RPMI7951 (cell line): ENCODE measurements at places on chromosomes 7 and 10. TPM values are rescaled to one million over a fixed set of nuclear protein-coding genes. Genes with fewer than 3 reads are reported as not detected.

DNA sequence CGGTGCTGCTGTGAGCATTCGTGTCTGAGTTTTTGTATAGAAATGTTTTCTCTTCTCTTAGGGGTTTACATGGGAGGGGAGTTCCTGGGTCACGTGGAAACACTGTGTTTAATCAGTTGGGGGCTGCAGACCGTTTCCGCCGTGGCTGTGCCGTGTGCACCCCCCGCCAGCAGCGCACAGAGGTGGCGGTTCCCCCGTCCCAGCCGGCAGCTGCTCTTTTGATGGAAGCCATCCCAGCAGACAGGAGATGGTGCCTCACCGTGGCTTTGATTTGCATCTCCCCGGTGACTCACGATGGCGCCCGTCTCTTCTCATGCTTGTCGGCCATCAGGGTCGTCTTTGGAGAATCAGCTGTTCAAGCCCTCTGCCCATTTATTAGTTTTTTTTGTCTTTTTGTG is 34.9 kb upstream of the FOXL3 start:
- DNase-seq = no peak

DNA sequence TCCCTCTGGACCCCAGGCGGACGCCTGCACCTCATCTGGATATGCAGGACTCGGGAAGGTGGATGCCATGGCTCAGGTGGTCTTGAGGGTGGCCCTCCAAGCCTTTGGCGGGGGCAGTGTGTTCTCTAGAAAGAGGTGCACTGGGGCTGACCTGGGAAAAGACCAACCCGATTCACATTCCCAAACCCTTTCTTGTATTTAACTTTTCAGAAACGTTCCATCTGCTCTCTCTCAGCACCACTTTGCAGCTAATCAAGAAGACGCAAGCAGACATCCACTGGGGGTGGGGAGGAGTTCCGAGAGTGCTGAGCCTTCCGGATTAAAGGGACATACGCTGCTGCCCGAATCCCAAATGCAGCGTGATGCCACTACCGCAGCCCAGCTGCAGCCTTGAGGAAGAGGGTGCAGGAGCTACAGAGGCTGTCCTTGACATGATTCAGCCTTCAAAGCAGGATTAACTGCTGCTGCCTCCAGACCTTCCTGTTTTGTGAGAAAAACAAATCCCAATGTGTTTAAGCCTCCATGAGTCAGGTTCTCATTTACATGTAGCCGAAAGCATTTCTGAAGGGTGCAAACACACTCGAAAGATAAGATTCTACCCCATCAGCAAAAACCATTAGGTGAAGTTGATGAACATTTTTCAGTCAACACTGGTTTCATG is 39.9 kb downstream of the RBM17 start:
- peak; percentile 80 for DNase-seq

GRCh38 chr10:14123139-14123538 is 207.6 kb downstream of the FRMD4A start:
- no peak for DNase-seq

The SRPK2 gene
- total RNA-seq = 27.8 and 34.0 TPM in 2 replicates

DNA sequence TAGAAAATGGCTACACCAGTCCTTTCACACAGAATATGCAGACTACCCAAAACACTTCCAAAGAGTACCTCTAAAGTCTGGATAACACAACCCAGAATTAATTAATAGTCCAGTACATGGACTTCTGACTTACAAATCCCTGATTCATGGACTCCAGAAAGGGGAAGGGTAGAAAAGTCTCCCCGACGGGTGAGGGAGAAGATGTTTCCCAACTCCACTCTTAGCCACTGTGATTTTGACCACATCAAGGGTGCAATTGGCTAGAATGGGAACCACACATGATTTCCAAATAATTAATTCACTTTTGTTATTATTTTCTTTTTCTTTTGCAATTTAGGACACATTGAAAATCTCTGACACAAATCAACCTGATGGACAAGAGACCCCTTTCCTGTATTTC is 1.4 kb downstream of the TMEM130 start:
- DNase-seq = no peak

DNA sequence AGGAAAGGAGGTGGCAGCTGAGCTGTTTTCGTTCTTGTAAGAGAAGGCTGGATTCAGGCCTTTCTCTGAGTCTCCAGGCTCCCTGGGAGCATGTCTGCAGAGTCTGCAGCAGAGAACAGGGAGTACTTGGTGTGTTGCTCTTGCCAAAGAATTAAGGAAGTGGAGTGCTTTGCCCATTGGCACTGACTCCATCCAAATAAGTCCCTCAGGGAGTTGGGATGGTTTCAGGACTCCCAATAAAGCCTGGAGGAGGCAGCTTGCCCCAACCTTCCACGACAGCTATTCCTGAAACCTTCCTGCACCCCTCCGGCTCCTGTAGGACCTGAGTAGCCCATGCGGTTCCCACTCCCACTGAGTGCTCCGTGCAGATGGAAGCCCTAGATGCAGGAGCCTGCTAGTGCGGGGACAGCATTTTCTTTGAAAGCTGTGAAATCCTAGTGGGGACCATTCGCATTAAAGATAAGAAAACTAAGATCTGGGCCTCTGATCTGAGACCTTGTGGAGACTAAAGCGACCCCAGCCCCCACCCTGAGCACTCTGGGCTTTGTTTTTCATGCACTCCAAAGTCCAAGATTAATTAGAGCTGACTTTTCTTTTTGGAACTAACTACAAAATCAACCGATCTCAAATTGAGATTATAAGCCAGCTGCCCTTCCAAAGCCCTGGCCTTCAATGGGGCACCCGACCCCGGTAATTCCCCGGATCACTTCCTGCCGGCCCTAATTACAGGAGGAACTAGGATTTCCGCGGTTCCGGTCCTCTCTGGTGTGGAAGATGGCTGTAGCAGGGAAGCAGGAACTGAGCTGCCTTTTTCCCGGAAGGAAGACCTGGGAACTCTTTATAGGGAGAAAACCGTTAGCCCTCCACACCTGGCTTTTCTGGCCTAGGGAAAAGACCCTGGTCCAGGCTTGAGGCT is 110.2 kb downstream of the COL13A1 start:
- no peak for DNase-seq

The DGKB gene
- total RNA-seq = not detected in 2 replicates

The KDM7A gene
- total RNA-seq = 1.1 and 1.2 TPM in 2 replicates

- DNase-seq = peak; percentile 35
Observed at GRCh38 chr7:131431289-131431688, 103.6 kb downstream of the MKLN1 start.

- DNase-seq = no peak
Observed at GRCh38 chr7:126806614-126807013, 446.1 kb downstream of the GRM8 start.

DNA sequence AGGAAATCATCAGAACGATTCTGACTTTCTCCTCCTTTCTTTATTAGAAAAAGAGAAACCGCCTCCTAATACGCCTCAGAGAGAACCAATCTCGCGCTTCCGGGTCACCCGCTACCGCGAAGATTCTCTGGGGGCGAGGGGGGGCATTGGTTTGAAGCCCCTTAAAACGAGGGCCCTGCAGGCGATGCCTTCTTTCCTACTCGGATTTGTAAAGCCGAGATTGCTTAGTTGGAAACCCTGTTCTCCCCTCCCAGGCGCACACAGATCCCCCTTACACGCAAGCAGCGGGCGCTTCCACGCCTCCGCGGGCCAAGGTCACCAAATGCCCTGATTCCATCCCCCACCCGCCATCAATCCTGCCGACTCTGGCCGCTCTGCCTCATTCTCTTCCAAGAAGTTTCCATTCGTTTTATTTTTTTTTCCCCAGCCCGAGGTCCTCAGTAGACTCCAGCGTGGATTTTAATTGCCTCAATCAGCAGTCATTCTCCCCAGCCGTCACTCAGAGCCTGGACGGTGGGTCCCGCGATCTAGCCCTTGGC is 1.1 kb upstream of the GAD2 start:
- DNase-seq = no peak

DNA sequence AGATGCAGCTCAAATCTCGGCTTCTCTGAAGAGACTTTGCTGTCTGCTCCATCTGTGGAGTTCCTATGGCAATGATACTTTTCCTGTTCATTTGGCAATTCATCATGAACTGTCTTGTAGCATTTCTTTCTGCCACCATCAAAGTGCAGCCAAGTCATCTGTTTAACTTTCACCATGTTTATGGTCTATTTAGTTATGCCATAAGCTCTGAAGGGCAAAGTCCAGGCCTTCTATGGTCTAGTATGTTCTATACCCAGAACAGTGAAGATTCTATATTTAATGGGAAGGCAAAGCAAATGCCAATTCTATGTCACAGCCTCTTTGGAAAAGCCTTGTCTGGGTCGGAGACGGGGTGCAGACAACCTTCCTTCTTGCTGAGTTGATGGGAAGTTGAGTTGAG is 472.6 kb downstream of the PLXNA4 start:
- DNase-seq = no peak

GRCh38 chr10:6181249-6181648 is 21.5 kb upstream of the PFKFB3 start:
- DNase-seq = no peak

The LRRC17 gene
- 48.8 and 54.3 TPM in 2 replicates for total RNA-seq

The AGAP5 gene
- 0.59 TPM in 1 of 2 replicates, not detected in the other for total RNA-seq

- DNase-seq = no peak
Observed at GRCh38 chr7:156497776-156498509, 142.6 kb upstream of the RNF32 start.

GRCh38 chr7:508461-509170 is 11.0 kb downstream of the PDGFA start:
- no peak for DNase-seq
